NCI-H2081 treated with DMSO at 0.1 percent for 48 hours (cell line): ENCODE measurements at places on chromosomes 7 and 10.

DNA sequence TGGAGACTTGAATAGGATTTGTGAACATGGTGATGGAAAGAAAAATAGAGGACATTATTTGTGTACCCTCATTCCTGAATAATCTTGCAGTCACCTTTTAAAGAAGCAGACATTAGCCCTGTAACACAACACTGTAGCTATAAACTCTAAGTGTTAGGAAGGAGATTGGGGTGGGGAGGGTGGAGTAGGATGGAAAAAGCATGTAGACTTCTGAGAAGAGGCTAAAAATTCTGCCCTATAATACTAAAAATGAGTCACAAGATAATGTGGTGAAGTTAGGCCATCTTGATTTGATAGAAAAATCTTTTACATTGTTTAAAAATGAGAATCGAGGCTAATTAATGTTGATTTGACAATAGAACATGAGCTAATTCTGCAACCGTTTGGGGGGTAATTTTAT lies 128.8 kb downstream of the LCOR start:
- no peak for DNase-seq

DNA sequence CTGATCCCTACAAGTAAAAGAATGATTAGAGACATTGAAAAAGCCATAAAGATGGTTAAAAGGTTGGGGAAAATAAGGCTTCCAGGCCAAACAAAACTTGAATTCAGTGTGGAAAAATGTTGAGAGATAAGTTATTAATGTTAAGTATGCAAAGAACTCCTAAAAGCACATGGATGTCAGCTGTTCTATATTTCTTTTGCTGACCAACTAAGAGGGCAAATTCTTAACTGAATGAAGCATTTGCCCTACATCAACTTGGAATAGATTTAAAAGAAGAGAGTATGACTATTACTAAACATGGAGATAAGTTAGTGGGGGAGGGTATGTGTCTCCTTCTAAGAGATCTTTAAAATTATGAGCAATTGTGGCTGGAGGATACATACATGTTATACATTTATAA lies 124.8 kb downstream of the KIAA1217 start:
- DNase-seq, result no peak

DNA sequence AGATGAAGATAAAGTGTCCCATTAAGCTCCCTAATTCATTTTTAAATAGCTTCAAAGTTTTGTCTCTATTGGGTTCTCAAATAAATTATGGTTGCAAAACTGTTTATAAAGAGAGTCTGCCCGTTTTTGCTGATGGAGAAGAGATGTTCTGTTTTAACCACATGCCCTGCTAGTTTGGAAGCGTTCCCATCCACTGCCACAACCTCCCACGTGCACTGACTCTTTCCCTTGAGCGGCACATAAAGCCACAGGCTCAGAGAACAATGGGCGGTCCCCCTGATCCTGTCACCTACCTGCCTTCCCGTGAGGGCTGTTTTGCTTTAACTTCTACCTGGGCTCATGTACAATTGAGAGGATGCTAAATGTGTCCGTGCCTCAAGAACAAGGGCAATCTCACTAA lies 65.5 kb downstream of the CPVL start:
- no peak for DNase-seq

DNA sequence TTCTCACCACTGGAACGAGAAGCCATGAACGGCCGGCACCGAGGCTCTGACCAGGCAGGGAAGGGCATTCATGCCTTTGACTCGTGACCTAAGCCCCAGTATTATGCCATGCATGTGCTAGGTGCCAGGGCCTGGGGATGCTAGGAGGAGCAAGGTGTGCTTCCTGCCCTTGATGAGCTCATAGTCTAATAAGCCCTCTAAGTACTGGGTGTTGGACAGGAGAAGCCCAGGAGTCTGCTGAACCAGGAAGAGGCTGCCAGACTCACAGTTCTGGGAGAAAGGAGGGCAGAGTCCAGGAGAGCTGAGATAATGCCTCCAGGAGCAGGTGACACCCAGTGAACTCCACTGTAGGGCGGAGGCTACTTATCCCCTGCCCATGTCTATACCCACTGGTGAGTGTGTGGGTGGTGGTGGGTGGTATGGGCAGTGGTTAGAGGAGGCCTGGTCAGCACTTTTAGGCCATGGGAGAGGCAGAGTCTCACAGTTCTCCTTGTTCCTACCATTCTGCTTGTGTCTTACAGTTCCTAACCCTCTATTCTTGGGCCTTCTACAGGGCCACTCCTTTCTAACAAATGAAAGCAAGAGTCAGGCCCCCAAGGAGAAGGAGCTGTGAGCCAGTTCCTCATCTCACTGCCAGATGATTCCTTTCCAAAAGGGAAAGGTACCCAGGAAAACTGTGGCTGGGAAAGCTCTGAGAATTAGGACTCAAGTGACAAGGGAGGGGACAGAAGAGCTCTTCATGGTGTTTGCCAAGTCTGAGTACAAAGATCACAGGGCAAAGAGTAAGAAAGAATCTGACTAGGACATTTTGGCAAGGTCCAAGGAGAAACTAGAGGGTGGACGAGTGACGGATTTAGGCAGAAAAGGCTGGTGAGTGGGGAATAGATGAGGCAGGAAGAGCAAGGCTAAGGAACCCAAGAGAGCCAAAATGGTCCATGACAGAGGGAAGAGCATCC lies 3.6 kb upstream of the MXI1 start:
- DNase-seq, result no peak

- no peak for DNase-seq
Observed at GRCh38 chr7:122299624-122300210, 4.8 kb downstream of the FEZF1 start.

DNA sequence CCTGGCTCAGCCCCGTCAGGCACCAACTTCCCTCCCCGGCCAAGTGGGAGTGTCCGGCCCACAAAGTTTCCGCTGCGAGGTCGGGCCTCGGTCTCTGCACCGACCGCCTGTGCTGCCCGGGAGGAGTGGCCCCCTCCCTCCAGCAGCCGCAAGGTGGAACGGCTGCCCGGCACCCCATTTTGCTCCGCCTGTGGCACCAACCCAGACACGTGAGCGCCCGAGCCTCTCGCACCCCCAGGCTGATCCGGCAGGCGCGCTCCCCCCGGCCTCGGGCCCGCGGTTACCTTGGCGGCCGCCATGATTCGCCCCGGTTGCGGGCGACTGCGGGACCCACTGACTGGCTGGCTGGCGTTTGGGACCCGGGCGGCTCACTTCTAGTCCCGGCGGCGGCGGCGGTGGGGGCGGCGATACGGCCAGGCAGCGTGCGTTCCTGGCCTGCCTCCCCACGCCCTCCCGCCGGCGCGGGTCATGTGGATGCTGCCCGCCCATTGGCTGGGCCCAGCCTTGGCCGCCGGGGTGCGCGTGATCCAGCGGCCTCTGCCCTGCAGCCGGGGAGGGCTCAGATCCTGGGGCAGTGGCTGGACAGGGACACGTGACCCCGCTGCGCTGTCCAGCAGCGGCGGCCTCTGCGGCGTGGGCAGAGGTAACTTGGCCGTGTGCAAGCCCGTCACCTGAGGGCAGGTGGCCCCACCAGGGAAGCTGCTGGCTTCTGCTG lies at the start of gene SLC25A13:
SLC25A13 (minus strand) TSS at position 441 of the 715 bp plus-strand sequence; CDS start at position 299, 142 bp downstream.
- no peak for DNase-seq

DNA sequence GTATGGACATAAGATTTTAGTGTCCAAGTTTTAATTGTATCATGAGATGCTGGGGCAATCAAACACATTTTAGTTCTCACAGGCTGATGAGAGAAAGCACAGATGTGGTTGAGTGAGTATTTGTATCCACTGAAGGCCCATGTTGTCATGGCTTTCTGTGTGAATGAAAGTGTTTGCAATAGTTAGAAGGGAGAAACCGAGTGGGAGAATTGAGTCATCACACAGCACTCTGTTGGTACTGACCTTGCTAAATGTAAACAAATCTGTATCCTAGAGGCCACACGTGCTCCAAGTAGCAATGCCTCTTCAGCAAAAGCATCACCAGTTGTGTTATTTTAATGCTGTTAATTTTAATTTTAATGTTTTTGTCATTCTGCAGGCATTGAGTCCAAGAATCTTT lies 121.2 kb downstream of the EMX2 start:
- DNase-seq, result no peak

GRCh38 chr7:131501422-131501821 lies 55.0 kb downstream of the PODXL start:
- DNase-seq, result no peak

DNA sequence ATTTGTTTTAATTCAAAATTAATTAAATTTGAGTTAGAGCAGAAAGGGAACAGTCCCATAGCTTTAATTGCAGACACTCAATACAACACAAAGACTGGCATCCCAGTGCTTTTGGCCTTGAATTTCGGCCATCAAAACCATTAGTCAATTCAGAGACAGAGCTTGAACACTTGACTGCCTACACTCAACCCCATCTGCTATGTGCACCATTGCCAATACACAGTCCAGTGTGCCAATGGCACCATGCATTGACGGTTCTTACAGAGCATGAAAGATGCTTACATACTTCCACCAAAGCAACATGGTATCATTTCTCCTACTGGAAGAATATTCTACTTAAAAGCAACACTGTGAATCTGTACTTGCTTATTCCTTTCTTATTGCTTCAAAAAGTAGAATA lies 43.6 kb upstream of the LRRTM3 start:
- no peak for DNase-seq

GRCh38 chr7:132572526-132572925 lies 3.7 kb downstream of the PLXNA4 start:
- DNase-seq, result no peak

DNA sequence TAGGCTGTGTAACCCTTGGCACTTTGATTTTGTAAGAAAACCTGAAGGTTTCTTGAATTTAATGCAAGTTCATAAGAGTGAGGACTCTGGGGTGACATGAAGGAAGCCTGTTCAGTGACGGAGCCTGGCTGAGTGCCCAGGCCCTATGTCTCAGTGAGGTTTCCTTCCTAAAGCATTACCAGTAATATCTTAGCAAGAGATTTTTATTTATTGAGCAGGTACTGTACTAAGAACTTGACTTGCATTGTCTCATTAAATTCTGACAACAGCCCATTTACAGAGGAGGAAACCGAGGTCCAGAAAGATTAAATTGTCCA lies 197.2 kb downstream of the HECW1 start:
- DNase-seq, result no peak

DNA sequence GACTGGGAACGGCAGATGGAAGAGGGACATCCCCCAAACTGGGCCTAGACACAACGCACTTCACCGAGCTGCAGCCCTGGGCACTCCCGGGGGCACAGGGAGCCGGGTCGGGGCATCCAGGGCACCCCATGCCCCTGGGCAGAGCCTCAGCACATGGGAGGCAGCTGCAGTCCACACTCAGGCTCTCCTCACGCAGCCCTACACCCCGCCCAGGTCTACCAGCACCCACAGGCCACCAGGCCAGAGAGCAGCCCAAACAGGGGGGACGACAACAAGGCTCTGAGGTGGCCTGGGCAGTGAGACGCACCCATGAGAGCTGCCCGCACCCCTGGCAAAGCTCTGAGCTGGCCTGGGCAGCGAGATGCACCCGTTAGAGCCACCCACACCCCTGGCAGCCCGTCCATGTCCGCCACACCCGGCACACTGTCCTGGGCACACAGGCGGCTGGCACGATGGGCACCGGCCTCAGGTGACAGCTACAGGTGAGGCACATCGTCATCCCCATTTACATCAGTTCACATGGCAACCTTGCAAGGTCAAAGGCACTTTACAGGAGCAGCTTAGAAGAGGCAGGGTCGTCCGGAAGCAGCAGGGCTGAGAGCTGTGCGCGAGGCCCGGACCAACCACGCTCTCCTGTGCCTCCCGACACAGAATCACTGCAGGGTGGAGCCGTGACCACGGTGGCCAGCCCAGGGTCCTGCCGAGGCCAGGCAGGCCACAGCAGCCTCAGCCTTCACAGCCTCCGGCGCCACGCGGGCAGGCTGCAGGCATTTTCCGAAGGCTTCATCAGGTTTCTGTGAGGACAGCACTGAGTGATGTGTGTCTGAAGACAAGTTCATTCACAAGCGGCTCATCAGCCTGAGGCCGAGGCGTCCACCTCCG lies 228.6 kb downstream of the MAD1L1 start:
- DNase-seq, result no peak

GRCh38 chr10:130049987-130050386 lies 60.6 kb downstream of the C10orf143 start:
- no peak for DNase-seq

GRCh38 chr7:149869867-149870266 lies 3.9 kb upstream of the ATP6V0E2 start:
- no peak for DNase-seq

- no peak for DNase-seq
Observed at GRCh38 chr10:30625080-30625479, 4.5 kb downstream of the LYZL2 start.

DNA sequence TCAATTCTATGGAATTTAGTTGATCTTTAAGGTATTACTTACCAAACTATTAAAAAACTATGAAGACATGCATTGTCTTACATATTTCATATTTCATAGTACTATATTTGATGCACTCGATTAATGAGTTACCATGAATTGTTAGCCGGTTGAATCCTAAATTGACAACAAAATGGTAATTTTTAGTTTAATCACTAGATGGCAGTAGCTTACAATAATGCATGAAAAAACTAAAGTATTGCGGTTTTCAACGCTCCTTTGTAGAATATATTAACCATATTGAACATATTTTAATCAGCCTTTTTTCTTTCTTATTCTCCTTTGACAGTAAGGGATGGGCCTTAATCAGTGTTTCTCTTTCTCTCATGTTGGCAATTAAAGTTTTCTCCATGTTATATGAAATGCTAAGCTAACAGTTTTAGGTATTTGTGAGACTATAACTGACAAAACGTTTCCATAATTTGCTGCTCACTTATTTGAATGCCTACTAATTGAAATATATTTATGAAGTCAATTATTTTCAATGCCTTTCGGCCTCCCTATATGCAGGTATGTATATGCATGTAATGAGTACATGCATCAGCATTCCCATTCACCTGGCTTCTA lies 48.5 kb upstream of the ARL4A start:
- DNase-seq, result no peak

GRCh38 chr10:48399056-48399541 lies 92.6 kb downstream of the MAPK8 start:
- no peak for DNase-seq

GRCh38 chr7:31336202-31337001 lies 4.1 kb downstream of the NEUROD6 start:
- DNase-seq, result no peak

DNA sequence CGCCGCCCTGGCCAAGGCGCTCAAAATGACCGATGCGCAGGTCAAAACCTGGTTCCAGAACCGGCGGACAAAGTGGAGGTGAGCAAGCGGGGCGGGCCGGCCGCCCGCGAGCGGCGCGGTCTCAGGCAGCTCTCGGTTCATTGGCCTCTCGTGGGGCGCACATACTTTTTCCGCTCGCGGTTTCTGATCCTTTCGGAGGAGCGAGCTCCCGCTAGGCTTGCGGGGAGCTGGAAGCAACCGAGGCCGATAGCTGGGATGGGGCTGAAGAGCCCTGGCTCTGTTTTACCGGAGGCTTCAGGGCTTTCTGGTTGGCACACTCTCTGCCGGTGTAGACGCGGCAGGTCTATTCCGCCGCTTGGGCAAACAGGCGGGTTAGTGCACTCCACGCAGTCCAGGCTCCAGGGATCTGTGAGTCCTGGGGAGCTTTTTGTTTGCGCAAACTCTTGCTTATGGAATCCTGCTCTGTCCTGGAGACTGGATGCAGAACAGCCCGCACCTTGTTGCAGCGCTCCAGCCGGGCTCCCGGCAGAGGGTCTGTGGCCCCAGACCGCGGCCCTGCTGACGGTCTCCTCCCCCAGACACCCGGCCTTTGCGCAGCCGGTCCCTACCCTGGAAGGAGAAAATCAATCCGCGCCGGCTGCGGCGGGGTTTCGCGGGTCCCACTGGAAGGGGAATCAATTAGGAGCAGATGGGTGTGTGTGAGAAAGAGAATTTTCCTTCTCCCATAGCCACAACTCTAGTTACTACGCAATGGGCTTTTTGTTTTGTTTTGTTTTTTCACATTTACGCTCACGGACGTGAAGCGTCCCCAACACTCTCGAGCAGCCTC lies 3.4 kb downstream of the TLX1 start:
- DNase-seq, result no peak
